ENCODE measurements at places on chromosomes 6 and 20. TPM values are rescaled to one million over a fixed set of nuclear protein-coding genes. Genes with fewer than 3 reads are reported as not detected.

Gene SAMHD1
- 33.5 TPM for total RNA-seq

Gene MUC22
- not detected for total RNA-seq

Gene SIRPB2
- not detected for total RNA-seq

Gene SAMD5
- total RNA-seq = 0.87 TPM

Gene ARMH2
- not detected for total RNA-seq

Gene LY6G5C
- total RNA-seq = not detected

Gene EFCAB8
- not detected for total RNA-seq

Gene BTN2A1
- total RNA-seq = 13.5 TPM

Gene THBS2
- total RNA-seq = 6.5 TPM

Gene SLA2
- total RNA-seq = not detected

Gene SALL4
- total RNA-seq = 0.15 TPM

Gene RNGTT
- 25.2 TPM for total RNA-seq

Data from renal cortical epithelial cell (primary cell).